ENCODE measurements at places on chromosomes 4 and X.

DNA sequence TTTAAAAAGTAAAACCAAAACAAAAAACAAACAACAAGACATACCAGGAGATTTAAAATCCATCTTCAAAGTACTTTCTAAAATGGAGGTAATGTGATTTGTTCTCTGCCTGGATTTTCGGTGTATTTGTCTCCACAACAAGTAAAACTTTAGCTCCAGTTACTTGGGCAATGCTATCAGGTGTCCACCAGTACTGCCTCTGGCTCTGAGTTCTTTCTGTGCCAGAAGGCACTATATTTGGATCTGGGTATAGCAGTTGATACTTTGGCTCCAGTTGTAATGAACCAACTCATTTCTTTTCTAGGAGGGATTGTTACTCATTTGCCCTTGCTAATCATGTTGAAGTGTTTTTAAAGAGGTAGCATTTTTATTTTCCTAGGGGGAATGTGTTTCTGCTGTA, 9.5 kb upstream of the PDLIM5 start:
- no peak for DNase-seq

DNA sequence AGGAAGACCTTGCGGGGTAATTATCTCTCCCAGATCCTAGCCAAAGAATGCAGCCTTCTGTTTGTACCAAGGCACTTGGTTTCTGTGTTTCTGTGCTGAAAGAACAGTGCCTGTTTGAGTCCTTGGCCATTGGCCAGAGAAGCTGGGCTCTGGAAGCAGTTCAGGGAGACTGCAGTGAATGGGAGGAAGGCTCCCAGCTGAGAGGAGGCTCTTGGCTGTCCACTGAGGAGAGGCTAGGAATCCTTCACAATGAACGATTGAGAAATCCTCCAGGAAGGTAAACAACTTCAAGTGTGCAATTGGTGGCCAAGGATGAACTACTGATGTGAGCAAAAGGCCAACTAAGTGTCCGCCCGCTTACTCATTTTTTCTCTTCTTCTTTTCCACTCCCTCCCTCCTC, 61.3 kb downstream of the HS3ST1 start:
- no peak for DNase-seq

DNA sequence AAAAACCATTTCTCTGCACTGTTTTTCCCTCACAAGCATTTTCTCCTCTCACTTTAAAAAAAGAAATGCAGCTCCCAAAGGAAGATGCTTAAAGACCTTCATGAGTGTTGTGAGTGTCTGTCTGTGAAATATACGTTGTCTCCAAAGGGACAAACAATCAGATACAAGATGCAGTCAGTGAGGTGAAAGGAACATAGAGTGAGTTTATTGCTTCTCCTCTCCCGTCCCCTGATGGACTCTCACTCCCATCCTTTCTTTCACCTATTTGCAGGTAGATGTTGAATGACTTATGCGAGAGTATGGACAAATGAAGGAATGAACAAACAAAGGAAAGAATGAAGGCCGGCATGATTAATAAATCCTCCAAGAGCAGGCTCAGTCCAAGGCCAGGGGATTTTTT, 561.2 kb upstream of the DIPK2B start:
- DNase-seq: no peak

- no peak for DNase-seq
These were observed 32.9 kb downstream of the LAMTOR3 start for GRCh38 chr4:99861120-99861905.

DNA sequence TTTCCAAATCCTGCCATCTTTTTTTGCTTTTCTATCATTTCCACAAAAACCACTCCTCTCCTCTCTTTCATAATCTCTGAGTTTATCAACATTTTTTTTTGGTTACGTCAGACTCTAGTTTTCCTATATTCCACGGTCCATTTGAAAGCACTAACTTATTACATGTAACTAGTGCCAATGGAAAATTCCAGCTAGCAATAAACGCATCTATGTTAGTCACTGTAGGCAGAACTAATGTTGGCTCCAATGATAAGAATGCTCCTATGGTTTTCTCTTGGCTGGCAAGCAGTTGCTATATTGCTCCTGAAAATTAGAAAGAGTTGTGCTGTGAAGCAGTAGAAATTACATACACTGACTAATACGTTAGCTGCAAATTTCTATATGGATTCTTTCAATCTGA, 634.6 kb upstream of the FTHL17 start:
- no peak for DNase-seq

GRCh38 chr4:175813204-175813603, 1.1 kb upstream of the GPM6A start:
- no peak for DNase-seq

DNA sequence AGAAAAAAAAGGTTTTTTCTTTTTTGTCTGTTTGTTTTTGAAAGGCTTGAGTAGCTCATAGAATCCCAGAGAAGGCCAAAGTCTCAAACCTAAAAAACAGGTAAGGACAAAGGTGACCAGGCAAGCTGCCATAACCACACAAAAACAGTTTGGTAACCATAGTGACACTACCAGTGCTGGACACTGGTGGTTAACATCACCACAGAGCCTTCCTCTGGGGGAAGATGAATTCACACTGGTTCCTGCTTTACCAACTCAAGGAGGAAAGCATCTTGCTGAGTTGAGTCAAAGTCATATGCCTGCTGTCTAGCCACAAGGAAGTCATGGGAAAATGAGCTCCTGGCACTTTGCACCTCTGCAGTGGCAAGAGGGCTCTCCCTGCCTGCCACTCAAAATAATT, 32.5 kb downstream of the IDS start:
- no peak for DNase-seq

GRCh38 chr4:81412946-81413495, 58.7 kb downstream of the RASGEF1B start:
- DNase-seq: no peak

GRCh38 chr4:90730752-90731151, 603.6 kb downstream of the CCSER1 start:
- DNase-seq: no peak

GRCh38 chr4:69776696-69777095, 16.3 kb upstream of the SULT1B1 start:
- DNase-seq: no peak

GRCh38 chr4:105022811-105023667, 123.6 kb upstream of the TET2 start:
- no peak for DNase-seq

GRCh38 chr4:156939139-156939538, 32.5 kb downstream of the PDGFC start:
- DNase-seq: no peak

DNA sequence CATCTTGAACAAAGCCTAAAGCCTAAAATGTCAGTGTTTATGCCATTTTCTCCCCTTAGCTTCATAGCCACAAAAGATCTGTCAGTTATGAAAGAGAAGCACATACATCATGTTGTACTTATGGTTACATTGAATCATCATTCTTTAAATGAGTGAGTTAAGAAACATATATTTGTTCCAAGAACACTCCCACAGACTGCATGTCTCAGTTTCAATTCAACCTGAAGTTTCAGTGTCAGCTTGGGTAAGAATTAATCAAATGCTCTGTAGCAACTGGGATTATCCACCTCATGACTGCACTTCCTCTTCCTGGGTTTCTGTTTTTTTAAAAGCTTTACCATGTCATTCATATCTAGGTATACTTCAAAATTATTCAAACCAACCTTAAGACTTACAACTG, 3.9 kb upstream of the TMPRSS11B start:
- DNase-seq: no peak

DNA sequence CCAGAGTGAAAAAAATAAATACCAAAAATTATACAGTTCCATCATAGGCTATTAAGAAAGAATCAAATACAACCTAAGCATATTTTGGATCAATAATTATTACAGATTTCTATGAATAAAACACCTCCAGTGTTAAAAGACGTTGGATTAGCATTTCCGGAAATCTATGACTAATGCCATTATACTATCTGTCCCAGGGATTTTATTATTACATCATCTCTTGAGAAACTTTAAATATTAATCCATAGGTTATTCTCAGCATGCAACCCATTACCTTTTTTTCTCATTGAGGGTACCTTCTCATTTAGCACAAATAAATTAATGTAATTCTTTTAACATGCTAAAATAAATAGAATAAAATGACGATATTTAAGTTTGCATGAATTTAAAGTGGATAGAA, 44.6 kb downstream of the CXorf58 start:
- no peak for DNase-seq

GRCh38 chrX:79078114-79078513, 66.4 kb upstream of the GPR174 start:
- DNase-seq: no peak

DNA sequence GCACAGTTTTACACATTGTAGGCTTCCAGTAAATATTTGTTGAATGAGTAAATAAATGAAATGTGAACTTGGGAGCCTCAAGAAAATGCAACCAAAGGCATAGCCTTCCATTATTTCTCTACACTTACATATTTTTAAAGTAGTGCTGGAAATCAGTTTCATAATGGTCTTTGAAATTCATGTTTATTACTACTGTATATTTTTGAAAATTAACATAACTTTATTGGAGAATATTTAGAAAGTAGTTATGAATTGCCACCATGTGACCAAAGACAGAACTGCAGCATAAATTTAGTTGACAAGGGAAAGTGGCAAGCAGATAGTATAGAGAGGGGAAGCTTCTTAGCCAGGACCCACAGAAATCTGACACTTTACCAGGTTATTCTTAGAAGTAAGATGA, 6.4 kb downstream of the TCEAL8 start:
- no peak for DNase-seq

- no peak for DNase-seq
These were observed 427.5 kb downstream of the BCOR start for GRCh38 chrX:39670281-39670680.

- no peak for DNase-seq
These were observed 48.8 kb upstream of the GALNT7 start for GRCh38 chr4:173119818-173120217.

DNA sequence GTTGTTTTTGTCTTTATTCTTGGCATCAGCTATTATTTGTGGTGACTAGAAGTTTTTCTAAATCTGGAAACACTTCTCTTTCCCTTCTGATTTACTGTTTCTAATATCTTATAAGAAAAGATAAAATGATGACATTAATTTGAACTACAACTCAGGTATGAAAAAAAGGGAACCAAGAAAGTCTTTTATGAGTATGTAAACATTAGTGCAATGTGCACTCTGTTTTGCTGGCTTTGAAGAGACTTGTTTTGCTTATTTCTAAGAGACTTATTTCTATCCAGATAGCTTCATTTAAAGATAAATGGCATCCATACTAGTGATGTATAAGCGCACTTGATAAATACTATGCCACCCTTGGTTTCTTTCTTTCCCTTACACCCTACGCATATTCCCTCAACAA, 10.1 kb upstream of the AMBN start:
- DNase-seq: no peak

DNA sequence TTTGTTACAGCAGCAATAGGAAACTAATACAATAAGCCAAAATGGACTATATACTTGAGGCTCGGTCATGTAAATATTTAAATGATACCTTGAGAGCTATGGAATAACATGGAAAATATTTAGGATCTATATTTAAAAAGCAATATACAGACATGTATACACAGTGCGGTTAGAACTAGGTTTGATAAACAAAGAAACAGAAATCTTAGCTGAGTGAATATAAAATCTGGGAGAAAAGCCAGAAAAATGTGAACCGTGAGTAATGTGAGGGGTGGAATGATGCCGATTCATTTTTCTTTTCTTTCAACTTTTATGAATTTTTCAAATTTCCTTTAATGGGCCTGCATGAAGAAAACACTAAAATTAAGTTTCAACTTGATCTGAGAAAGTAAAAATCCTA, 104.1 kb downstream of the ATXN3L start:
- DNase-seq: no peak

DNA sequence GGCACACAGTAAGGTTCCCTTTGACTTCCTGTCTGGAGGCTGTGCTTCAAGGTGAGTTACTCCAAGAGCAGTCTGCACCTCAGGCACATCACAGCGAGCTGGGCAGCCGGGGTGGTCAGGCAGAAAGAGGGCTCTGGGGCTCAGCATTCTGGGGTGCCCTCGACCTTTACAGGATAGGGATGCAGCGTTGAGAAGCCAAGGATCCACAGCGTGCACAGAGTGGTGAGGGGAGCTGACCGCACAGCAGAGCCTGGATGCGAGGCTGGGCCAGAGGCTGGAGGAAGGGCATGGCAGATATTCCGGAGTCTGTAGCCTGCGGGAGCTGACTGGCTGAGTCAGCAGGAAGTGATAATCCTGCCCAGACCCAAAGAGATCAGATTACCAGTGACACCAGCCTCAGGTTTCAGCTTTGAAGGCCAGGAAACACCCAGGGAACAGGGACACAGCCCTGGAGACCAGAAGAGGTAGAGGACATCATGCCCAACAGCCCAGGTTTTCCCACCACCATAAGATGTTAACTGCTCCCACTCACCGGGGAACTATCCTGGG, 38.4 kb upstream of the PDLIM3 start:
- DNase-seq: no peak

DNA sequence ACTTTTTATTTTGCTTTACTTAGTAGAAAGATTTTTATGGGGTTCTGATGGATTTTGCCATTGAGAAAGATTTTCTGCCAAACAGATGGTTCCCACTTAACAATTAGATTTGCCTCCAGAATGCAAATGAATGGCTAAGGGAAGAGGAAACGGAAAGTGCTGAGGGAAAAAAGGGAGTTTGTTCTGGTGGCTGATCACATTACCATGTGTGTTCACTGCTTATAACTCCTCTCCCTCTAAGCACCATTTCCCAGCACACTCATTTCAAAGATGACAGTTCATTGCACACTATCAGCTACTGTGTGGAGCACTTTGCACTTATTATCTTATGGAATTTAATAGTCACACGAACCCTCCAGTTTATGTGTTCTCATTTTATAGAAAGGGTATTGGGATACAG, 68.0 kb upstream of the GRID2 start:
- no peak for DNase-seq

- DNase-seq: no peak
These were observed 27.6 kb downstream of the ARFIP1 start for GRCh38 chr4:152807294-152807829.

GRCh38 chrX:71107762-71108360, 1.3 kb upstream of the CXorf65 start:
- DNase-seq: no peak

GRCh38 chr4:61996943-61997342, 796.8 kb downstream of the ADGRL3 start:
- DNase-seq: no peak

DNA sequence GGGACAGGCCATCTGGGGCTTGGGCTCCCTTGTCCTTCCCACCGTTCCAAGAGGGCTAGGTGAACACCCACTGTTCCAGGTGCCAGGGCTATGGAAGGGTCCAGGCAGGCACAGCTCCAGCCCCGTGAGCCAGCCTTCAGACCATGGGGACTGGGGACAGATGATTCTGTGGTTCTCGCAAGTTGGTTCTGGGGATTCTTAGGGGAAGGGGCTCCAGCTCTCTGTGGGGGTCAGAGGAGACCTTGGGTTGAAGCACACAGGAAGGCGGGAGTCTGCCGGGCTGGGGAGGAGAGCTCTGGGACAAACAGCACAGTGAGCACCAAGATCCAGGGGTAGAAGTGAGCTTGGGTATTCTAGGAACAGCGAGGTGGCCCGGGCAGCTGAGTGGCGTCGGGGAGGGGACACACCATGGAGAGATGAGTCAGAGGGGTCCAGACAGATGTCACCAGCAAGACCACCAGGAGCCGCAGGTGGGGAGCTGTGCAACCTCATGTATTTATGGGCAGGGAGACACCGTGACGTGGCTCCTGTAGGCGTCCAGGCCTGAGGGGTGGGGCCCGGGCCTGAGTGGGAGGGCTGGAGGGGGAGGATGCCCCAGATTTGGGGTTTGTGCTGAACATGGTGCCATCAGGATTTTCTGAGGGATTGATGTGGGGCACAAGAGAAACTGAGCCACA, 48.8 kb upstream of the HMX1 start:
- no peak for DNase-seq

GRCh38 chr4:115657991-115658650, 544.7 kb upstream of the NDST4 start:
- DNase-seq: no peak

All from T-helper 2 cell (primary cell).